Globus pallidus (tissue), 1 donor: ENCODE measurements at places on chromosomes 12 and 14.

GRCh38 chr14:77955816-77956484 is 156.0 kb downstream of the ADCK1 start:
- DNase-seq: no peak

DNA sequence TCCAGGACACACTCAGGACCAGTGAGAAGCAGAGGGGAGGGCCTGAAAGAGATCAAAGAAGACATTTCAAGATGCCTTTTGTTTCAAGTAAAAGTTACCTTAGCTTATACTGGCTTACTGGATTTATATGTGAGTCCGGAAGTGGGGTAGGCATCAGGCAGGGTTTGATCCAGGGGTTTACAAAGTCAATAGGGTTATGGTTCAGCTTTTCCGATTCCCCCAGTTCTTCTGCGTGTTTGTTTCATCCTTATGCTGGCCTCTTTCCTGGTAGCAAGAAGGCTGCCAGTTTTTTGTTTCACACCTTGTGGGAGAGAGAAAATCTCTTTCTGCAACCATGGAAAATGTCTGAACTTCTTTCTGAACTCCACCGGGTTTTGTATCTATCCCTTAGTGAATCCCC is 126.3 kb downstream of the ESRRB start:
- DNase-seq: no peak

GRCh38 chr12:24121911-24122310 is 172.4 kb upstream of the SOX5 start:
- no peak for DNase-seq

DNA sequence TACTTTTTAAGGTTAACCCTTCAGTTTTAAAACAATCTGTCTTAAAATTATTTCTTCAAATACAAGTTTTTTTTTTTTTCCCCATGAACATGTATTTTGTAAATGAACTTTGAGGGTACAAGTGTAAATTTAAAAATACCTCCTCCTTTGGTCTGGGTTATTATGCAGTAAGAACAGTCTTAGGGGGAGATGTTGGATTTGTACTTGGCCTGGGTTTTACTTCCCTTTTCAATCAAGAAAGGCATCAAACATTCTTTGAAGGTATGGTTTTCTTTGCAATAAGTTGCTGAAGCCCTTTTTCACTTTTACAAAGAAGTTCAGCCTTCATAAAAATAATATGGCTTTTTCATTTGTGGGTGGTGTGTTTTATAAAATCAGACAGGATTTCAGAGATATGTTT is 20.5 kb downstream of the WBP11 start:
- DNase-seq: no peak

GRCh38 chr12:5648692-5649359 is 216.9 kb downstream of the NTF3 start:
- no peak for DNase-seq

GRCh38 chr14:76990084-76990483 is 38.4 kb downstream of the IRF2BPL start:
- no peak for DNase-seq

- no peak for DNase-seq
Measured at GRCh38 chr12:124532967-124533366, 34.4 kb downstream of the NCOR2 start.

DNA sequence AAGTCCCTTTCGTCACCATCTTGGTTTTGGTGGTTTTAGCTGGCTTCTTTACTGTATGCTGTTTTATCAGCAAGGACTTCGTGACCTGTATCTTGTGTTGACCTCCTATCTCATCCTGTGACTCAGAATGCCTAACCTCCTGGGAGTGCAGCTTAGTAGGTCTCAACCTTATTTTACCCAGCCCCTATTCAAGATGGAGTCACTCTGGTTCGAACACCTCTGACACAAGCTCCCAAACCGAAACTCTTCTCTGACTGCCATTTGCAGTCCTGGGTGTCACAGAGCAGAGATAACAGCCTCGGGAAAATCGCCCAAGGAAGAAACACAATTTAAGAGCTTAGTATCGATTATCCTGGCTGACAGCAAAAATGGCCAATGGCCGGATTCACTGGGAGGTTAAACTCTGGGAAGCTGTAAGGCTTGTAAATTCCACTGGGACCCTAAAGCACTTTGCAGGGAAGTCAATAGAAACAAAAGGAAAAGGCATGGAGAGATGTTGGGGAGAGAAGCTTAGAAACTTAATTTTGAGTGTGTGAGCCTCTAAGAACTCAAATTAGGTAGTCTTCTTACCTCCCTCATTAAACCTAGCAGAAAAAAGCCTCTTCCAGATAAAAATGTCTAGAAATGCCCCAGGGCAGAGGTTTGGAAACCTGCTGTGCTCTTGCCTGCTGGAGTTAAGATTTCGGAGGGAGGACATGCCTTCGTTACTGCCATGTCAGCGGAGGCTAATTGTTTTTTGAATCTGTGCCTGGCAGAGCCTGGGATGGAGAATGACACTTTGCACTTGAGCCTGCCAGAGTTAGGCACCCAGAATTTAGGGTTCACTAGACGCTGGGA is 56.5 kb upstream of the RPH3A start:
- DNase-seq: no peak

DNA sequence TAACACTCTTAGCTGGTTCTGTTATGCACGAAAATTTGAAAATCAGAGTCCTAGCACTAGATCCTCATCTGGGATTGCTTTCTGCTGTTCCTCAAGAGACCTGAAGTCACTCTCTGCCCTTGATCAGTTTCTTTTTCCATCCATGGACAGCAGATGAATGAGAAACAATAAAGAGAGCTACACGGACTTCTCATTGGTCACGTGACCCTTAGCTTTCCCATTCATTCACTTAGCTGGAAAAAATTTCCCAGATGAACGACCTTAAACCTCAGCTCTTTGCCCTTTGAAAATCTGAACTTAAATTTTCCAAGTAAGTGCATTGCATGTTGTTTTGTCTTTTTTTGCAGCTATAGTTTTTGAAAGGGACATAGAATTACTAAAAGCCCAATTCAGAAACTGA is 27.2 kb upstream of the RGS6 start:
- DNase-seq: no peak

GRCh38 chr12:3045989-3046388 is 31.2 kb upstream of the TSPAN9 start:
- no peak for DNase-seq

DNA sequence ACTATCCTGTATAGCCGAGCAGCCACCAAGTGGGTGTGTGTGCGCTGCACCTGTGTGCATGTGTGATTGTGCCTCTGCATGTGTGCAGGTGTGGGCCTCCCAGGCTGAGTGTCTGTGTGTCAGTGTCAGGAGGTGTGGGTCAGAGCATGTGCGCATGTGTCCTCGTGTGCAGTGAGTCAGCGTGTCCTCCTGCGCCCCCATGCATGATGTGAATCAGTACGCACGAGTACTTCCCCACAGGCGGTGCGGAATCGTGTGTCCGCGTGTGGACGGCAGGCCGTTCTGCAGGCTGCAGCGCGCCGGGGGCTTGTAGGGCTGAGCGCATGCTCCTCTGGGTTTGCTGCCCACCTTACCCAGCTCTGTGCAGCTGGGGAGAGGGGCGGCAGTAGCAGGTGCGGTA is 34.2 kb downstream of the DTX1 start:
- no peak for DNase-seq

- DNase-seq: no peak
Measured at GRCh38 chr14:56888274-56888673, 78.0 kb upstream of the OTX2 start.

GRCh38 chr12:209246-209645 is 4.7 kb downstream of the SLC6A12 start:
- DNase-seq: no peak

DNA sequence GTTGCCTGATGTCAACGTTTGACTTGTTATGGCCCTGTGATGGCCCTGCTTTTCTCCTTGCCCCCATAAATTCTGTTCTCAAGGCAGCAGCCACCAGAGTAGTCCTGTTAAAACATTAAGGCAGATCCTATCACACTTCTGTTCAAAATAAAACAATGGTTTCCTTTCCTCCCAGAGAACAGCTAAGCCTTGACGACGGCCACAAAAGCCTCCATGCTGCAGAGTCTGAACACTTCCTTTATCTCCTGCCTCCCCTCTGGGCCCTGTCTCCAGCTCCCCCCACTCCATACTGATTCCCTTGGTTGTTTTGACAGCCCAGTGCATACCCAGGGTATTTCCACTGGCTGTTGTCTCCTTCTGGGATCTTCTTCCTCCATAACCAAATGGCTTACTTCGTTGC is 618.1 kb downstream of the MED13L start:
- DNase-seq: no peak

GRCh38 chr14:92969871-92970270 is 46.9 kb downstream of the CHGA start:
- no peak for DNase-seq

- DNase-seq: no peak
Measured at GRCh38 chr12:64907097-64907496, 82.7 kb downstream of the TBC1D30 start.

DNA sequence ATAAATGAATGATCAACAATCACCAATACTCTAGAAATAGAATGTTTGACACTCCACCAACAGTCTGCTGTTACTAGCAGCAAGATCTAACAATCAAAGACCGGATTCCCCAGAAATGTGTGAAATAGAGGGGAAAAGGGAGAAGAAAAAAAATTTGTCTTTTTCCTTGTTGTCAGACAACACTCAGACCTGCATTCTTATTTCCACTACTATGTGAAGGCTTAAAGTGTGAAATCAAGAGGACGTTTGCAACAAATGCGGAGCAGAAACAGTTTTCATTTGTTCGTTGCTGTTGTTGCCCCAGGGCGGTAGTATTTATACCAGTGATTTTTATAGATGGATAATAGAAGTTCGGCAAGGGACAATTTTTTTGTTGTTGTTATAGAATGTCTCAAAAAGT is 9.2 kb downstream of the NKX2-1 start:
- DNase-seq: no peak

DNA sequence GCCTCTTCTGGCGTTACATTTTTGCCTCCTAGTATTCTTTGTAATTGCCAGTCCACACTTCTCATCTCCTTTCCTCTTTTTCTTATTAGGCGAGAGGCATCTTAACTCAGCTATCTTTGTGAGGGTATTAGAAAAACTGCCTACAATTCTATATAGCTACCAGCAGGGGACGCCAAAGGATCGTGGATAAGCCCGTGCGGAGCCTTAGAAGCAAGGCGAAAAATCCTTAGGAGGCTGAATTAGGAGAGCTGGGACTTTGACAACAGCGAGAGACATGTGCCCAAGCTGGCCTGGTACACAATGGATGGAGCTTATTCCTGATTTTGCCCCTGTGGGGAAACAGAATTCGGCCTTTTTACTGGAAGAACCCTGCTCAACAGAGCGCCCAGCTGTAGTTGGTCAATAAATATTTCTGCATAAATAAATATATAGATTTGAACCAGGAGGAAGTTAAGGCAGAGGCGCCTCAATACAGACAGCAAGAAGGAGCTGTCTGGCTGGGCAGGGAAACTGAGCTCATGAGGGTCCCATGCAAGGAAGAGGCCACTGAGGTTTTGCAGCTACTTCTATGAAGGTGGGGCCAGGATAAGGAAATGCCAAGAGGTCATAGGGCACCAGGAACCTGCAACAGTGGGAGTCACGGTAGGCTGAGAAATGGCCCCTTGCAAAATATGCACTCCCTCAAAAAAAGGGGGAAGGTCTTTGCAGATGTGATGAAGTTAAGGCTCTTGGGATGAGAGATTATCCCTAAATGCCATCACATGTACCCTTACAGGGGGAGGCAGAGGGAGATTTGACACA is 14.6 kb upstream of the RBM19 start:
- peak; percentile 67 for DNase-seq

GRCh38 chr12:52166672-52167071 is 25.1 kb downstream of the KRT80 start:
- no peak for DNase-seq

GRCh38 chr12:80419644-80420043 is 24.4 kb upstream of the PTPRQ start:
- no peak for DNase-seq

DNA sequence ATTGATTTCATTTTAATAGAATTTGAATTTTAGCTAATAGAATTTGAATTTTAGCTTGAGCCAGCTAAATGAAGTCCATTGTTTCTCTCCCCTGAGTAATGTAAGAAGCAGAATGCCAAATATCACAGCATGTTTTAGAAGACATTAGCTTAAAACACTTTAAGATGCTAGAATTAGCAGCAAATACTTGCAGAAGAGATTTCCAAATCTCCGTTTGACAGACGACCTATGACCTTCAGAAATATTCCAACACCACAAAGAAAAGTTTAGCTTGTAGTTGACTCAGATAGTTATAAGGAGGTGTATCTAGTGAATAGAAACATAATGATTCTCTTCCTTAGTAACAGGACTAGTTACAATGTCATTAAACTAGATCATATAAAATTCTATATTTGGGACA is 51.7 kb upstream of the MYF6 start:
- DNase-seq: no peak

- DNase-seq: no peak
Measured at GRCh38 chr12:123598522-123598921, 3.4 kb upstream of the DDX55 start.

- DNase-seq: peak; percentile 18
Measured at GRCh38 chr12:29782285-29782870, 1.4 kb downstream of the TMTC1 start.

DNA sequence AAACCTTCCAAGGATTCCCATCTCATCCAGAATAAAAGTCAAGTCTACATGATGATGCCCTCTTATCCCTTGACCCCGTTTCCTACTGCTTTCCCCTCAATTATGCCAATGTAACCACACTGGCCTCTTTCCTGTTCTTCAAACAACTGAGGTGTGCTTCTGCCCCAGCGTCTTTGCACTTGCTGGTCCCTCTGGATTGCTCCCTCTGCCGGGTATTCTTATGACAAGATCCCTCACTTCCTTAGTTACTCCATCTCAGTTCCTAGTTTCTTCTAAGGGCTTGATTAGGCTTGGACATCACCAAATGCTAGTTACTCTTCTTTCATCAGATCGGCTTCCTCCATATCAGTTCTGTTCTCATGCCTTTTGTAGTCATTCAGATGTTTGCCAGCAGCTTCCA is 32.7 kb upstream of the PELI2 start:
- DNase-seq: no peak

GRCh38 chr14:94923786-94924185 is 153.9 kb upstream of the GSC start:
- no peak for DNase-seq

DNA sequence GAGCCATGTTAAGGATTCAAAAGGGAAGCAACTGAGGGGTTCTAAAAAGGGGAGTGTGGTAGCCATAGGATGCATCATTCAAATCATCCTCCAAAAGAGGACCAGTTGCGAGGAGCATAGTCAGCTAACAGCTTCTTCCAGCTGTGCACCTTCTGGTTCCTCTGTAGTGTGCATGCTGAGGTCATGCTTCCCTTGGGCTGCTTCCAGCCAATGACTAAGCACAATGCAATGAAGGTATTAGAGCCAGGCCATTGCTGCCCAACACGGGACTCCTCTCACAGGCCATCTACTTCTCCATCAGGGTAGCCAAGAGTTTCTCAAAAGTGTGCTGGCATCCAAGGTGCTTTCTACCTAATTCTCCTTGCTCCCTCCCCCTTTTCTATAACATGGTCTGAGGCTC is 69.2 kb upstream of the ARID2 start:
- DNase-seq: no peak

GRCh38 chr12:128536810-128537209 is 269.8 kb downstream of the TMEM132C start:
- no peak for DNase-seq

DNA sequence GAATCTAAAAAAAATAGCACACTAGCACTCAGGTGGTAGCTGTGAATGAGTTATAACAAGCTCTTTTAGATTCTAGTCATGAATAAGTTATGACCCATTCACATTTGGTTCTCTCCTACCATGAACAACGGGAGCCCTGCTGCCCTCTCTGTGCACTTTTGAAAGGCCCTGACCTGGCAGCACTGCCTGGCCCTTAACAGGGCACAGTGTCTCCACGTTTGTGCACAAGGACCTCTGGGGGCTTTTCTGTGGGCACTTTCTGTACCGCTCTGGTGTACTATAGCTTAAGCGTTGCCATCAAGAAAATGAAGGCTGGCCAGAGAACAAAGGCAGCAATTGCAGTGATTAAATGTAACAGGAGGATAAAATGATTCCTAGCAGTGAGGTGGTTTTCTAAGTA is 21.2 kb downstream of the CCDC92 start:
- no peak for DNase-seq
